ENCODE measurements at places on chromosomes 13 and 19.

- no peak for DNase-seq
Observed at GRCh38 chr13:51083706-51084105, 27.4 kb downstream of the C13orf42 start.

DNA sequence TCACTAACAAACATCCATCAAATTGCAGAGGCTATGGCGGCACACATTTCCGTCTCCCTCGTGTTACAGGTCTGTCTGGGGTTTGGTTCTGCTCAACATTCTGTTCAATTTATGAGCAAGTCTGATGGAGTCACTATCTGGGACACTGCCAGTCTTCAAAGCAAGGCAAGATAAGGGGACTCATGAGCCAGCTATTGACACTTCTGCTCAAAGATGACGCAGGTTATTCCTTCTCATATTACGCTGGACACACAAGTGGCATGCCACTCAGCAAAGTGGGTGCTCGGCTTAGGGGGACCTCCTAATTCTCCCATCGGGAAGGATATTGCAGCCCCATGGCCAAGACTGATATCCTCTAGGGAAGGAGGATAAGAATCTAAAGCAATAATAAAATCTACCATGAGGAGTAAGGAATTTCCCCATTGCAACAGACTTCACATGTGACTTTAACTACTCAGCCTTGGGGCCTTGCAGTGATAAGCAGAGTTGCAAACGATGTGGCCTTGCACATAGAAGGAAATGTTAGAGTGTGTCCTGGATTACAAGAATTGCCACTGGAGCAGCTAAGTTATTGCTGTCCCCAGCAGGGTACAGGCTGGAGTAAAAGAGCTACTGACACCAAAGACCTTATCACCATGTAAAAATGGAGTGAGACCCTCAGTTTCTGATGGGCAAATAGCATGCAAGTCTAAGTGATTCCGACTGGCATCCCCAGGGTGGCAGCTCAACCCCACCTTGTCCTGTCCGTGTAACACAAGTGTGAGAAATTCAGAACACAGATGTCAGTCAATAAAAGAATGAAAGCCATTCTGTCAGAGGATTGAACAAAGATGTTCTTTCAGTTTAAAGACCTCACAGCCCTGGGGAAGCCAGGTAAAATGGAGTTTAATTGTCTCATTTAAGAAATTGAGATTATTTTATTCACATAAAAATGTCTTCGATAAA lies 306.1 kb downstream of the IRS2 start:
- no peak for DNase-seq

DNA sequence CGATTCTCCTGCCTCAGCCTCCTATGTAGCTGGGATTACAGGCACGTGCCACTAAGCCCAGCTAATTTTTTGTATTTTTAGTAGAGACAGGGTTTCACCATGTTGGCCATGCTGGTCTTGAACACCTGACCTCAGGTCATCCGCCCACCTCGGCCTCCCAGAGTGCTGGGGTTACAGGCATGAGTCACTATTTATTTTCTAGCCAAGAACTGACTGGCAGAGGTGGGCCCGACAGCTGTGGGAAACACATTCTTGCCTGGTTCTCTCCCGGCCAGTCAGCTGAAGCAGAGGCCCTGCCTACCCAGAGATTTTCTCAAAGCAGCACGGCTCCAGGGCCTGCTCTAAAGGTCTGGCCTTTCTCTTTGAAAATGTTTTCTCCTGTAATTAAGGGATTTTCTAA lies 108.0 kb downstream of the KCTD15 start:
- DNase-seq, result no peak

- no peak for DNase-seq
Observed at GRCh38 chr13:114038900-114039299, 65.0 kb upstream of the C13orf46 start.

DNA sequence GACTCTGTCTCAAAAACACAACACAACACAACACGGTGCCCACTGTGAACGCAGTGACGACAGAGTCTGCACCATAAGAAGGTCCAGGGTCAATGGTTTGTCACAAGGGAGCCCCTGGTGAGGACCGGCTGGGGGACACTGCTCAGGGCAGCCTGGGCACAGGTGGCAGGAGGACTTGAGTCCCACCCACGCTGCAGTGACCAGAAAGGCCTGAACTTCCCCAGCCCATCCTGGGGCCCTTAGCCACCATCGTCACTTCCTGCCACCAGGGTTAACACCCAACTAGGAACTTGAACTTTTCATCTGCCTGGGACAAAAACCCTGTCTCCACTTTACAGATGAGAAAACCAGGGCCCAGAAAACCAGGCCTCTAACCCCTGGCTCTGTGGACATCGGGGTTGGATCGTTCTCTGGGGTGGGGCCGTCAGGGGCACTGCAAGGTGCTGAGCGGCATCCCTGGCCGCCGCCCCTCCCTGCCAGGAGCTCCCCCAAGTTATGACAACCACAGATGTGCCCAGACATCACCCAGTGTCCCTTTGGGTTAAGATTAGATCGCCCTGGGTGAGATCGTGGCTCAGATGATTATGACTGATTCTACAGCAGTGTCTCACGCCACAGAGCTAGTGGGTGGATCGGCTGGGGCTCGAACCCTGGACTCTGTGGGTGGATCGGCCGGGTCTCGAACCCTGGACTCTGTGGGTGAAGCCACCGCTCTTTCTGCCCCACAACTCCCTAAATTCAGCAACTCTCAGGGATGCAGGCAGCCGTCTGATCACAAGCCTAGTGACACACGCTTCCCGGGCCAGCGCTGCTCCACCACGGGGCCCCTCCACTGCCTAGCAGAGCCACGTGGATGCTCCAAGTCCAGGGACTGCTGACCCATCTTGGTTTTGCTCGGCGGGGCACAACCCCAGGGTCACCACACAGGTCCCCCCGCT lies 14.0 kb downstream of the MOB3A start:
- DNase-seq, result peak; percentile 54

- DNase-seq, result no peak
Observed at GRCh38 chr19:45149129-45149528, 11.7 kb downstream of the NKPD1 start.

- no peak for DNase-seq
Observed at GRCh38 chr13:65560936-65561335, 1669.2 kb downstream of the PCDH9 start.

DNA sequence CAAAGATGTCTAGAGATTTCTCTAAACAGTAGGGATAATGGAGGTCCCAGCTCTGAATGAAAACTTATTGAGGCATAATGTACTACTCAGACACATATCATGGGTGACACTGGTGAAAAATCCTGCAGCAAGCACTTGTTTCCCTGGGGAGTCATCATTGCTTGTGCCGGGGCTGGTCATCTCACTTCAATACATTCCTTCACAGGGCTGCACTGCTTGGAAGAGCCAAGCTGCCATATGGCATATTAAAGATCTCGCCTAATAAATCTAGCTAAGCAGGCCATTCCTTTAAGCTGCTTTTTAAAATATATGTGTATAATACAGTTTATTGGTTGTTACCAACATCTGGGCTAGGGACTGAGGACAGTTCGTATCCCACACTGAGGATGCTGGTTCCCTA lies 332.2 kb upstream of the GPC6 start:
- no peak for DNase-seq

- DNase-seq, result no peak
Observed at GRCh38 chr19:1560286-1560882, 7.7 kb downstream of the MEX3D start.

DNA sequence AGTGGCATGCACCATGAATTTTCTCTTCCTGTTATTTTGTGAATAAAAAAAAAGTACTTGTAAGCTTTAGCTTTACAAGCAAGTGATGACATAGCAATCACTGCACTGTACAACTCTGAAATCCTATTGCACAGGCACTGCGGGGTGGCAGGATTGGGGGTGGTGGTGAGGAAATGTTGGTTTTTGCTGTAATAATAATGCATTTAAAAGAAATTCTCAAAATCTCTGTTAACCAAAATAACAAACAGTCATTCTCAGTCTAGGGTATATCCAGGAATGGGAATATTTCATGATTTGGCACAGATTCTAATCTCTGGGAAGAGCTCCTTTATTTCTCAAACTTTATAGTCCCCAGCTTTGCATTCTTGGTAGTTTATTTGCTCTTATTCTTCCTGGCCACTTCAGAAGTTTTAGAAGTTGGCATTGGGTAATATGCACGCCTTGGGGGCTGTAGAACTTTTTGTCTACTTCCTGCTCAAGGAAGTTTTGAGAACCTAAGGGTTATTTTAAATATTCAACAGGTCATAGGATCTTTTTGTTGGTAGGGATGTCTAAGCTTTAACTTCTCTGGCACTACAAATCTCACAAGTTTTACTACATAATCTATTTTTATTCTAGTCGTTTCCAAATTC lies 353.0 kb upstream of the KLF12 start:
- no peak for DNase-seq

DNA sequence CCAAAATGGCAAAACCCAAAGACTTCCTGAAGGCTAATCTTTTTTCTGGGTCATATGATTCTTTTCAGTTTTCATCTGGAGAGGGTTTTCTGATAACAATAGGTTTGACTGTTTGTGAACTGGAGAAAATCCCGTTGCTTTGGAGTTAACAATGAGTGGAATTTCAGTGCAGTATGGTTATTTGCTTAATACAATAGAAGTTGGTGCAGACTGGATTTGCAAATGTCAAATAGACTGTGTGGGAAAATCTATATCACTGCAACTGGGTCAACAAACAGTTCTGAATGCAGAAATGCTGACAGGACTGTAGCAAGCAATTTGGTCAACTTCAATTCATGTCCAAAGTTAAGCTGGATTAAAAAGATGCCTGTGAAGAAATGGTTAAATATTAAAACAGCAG lies 267.5 kb upstream of the ARGLU1 start:
- DNase-seq, result no peak

DNA sequence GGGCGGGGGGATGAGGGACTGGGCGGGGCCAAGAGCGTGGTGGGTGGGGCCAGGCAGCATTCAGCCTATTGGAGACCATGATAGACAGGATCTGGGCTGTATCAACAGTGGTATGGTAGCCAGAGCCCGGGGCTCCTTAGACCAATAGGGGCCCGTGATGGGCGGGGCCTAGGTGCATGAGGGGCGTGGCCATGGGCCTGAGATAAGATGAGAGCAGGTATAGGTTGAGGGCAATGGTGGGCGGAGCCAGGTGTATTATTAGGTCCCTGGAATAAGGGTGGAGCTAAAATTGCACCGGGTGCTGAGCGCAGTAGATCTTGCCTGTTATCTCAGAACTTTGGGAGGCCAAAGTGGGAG lies 5.3 kb downstream of the ABCA7 start:
- DNase-seq, result peak; percentile 79

DNA sequence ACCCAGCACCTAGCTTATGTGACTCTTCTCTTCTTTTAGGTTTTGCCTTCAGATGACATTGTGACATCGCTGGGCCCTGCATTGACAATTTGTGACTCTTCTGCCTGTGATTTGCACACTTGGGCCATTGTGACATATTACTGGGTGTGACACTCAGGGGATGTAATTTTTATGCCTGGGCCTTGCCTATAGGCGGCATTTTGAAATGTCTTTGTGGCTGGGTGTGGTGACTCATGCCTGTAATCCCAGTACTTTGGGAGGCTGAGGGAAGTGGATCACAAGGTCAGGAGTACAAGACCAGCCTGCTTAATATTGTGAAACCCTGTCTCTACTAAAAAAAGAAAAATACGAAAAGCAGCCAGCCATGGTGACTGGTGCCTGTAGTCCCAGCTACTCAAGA lies 28.4 kb upstream of the ZNF681 start:
- DNase-seq, result no peak

DNA sequence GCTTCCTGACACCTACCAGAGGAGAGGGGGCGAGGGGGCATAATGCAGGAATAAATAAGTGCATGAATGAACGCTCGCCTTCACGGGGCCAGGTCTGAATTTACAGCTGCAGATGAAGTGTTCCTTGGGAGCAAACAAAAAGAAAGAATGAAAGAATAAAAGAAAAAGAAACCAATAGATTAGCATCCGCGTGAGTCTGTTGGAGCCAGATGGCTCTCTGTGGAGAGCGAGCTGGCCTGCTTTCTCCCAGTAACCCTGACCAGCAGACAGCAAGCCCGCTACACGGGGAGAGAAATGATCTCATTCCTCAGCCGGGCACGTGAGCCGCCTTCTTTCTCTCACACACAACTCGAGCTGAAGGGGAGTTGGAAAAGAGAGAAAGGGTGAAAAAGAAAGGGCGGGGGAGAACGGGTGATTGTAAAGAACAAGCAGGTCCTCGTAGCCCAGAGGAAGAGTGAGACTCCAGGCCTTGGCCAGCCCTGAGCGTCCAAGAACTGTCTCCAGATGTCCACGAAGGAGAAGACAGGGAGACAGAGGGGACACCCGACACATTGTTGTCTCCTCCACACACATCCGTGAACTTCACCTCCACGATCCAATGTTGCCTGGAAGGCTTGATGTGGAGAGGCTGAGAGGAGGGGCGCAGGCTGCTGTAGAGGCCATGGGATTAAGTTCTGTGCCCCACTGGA lies 81.4 kb downstream of the RNASEH2B start:
- no peak for DNase-seq

GRCh38 chr19:22545751-22546150 lies 88.4 kb upstream of the ZNF492 start:
- peak; percentile 1 for DNase-seq

GRCh38 chr13:21944610-21945009 lies 273.7 kb downstream of the FGF9 start:
- DNase-seq, result no peak

DNA sequence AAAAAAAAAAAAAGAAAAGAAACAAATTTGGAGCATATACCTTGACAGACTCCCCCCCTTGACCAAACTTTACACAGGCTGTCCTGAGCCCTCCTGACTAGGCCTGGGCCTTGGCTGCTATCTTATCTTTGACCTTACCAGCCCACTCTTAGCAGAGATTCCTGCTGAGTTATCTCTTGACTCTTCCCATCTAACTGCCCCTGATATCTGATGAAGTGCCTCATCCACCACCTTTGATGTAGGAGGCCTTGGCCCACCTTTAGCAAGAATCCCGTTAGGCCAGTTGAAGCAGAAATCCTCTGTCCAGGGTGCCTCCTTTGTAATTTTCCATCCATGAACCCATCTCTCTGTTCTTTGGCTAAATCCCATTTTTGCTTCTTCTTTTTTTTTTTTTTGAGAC lies 43.6 kb downstream of the NLRP12 start:
- DNase-seq, result no peak

- DNase-seq, result no peak
Observed at GRCh38 chr19:36436531-36436930, 18.1 kb upstream of the ZFP82 start.

DNA sequence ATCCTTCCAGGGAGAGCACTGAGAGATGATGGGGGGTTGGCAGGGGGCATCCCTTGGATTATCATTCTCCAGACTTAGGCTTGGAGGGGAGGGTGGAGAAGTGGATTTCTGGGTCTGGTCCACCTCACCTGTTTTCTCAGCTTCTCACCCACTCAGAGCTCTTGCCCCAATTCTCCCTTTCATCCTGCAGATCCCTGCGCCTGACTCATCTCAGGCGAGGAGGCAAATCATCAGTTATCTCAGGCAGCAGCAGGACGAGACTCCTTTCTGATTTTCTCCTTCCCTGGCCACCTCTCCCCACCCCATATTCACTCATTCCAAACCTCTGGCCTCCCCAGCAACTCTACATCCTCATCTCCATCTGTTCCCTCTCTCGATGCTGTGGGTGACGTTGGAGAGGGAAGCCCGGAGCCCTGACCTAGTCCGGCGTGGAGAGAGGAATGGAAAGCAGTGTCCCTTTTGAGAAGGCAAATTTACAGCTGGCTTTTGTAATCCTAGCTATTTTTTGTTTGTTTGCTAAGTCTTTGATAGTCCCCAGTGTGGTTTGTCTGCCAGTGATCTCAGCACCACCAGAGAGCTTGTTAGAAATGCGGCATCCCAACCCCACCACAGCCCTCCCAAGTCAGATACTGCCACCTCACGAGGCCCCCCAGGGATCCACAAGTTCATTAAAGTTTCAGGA lies 24.0 kb upstream of the TPT1 start:
- DNase-seq, result no peak

Data from stimulated activated CD8-positive, alpha-beta memory T cell treated with anti-CD3 and anti-CD28 coated beads, Interleukin-15, amount 100 ng/mL, for 48 hours (primary cell).